HFFc6 (cell line): ENCODE measurements at places on chromosomes 5 and 9.

- no peak for DNase-seq
Measured at GRCh38 chr5:16457451-16457850, 8.1 kb downstream of the ZNF622 start.

- no peak for DNase-seq
Measured at GRCh38 chr5:54480296-54480695, 24.8 kb downstream of the HSPB3 start.

GRCh38 chr9:3548648-3549047 is 22.8 kb upstream of the RFX3 start:
- DNase-seq: no peak

DNA sequence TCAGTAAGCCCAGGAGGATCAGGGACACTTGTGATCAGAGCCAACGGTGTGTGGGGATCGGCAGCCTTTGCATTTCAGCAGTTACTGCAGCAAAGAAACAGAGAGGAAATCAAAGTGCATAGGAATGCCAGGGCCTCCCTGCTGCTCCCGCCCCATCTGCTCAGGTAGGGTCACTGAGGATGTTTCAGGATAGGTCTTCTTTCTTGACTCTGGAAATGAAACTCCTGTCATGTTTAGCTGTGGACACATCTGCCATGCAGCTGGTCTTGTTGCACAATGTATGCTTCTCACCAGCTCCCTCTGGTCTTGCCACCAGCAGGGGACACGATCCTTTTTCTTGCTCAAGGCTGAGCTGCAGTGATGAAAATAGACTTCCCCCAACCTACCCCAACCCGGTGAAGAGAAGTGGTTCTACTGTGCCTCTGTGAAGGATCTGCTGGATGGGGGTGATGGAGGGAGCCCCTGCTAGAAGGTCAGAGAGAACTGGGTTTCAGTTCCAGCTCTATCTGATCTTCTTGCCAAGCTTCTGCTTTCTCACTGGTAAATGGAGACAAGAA is 185.2 kb upstream of the KLF4 start:
- DNase-seq: no peak

GRCh38 chr5:175457466-175457865 is 13.5 kb upstream of the DRD1 start:
- no peak for DNase-seq

DNA sequence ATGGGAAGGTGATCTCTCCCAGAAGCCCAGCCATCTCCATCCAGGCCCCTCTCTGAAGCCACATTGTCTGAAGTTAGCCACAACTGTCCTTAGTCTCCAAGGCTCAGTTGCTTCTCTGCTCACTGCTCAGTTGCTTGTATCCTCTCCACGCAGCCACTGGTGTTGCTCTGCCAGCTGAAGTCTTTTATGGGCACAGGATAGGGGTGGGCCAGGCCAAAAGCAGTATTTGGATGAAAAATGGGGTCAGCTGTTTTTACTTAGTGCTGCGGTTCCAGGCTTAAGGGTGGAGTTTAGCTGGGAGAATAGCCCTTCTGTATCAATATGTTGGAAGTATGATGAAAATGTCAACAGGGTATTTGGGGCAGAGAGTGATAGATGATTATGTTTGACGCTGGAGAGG is 168.8 kb upstream of the PPP1R2B start:
- no peak for DNase-seq

DNA sequence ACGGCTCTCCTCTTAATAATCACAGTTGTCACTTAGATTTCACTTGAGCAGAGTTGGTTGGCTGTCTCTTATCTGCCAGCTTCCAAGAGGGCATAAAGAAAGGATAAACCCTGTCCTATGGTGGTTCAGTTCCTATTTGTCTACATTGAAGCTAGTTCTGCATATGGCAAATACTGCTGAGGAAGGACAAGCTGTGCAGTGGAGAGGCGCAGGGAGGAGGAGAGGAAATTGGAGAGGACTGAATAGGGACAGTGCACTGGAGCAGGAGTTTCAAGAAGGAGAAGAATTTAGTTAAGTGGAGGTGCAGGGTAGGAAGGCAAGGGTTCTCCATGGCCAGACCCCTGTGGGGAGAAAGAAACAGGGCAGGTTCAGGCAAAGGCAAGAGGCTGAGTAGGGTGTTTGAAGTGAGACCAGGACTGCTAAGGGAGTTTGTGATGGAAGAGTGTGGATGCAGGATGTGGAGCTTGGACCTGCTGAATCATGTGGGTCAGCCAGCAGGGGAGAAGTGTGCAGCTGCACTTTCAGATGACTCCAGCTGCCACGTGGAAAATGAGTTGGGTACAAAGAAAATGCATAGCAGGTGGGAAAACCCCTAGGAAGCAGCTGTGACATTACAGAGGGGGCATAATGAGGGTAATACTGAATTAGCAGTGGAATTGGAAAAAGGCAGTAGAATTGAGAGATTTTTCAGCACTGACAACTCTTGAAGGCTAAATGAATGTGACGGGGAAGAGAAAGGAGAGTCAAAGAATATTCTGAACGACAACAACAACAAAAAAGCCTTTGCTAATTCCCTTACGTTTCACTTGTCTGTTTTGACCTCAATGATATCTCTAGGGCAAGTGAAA is 66.8 kb downstream of the MAMDC2 start:
- DNase-seq: no peak

DNA sequence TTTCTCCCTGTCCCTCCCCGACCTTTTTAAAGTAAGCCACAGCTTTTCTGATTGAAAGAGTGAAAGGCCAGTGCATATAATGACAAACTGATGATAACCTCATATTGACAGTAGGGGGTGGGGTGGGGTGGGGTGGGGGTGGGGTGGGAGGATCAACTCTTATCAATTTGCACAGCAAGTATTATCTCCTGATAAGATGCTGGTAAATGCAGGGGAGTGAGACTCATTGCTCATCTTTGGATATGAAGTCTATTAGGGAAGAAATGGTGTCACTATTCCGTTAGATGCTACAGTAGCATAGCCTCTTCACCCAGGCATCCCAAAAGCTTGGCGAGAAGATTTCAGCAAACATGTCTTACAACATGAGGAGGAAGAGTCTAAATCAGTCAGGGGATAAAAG is 38.9 kb upstream of the HMGCS1 start:
- DNase-seq: no peak

DNA sequence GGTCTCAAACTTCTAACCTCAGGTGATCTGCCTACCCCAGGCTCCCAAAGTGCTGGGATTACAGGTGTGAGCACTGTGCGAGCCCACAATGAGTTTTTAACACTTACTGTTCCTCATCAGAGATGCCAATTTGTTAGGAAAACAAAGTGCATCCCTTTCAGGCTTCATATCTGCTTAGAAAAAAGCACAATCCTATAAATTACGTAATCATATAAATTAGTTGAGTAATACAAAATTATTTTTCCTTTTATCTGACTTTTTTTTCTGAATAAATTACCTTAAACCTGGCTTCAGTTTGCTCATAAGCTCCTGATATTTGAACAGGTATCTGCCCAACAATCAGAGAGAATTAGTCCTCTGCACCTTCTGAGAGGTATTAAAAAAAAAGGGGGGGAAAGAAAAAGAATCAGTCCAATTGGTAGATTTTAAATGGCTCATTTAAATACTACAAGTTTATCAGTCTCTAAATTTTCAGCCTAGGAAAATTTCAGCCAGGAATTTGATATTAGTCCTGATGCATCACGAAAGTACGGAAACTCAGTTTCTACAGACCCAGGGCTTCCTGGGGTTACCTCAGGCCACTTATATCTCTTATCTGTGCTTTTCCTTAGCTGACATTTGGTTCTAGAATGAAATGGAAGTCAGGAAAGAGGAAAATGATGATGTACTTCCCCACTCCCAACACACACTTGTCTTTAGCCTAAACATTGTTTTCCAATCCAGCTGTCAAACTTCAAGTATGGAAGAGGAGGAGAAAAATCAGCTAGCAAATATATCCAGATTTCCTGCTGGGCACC is 26.8 kb downstream of the ITGA1 start:
- DNase-seq: no peak

DNA sequence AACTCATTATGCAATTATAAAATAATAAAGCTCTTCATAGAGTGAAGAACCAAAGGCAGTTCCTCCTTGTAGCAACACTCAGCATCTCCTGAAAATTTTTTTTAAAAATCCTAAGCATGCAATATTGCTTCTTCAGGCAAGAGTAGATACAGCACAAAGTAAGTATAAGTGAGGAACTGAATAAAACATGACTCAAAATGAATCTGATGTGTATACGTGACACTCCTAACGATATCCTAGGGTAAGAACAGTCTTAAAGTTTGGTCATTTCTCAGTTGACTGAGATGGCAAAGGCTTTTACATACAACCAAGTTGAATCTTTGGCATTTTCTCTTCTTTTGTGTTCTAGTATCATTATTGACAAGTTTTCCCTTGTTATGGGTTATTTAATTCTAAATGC is 41.1 kb upstream of the AOPEP start:
- DNase-seq: no peak

GRCh38 chr5:25489834-25490538 is 845.2 kb upstream of the CDH10 start:
- DNase-seq: no peak

GRCh38 chr9:109488351-109488750 is 9.8 kb downstream of the PTPN3 start:
- DNase-seq: no peak

DNA sequence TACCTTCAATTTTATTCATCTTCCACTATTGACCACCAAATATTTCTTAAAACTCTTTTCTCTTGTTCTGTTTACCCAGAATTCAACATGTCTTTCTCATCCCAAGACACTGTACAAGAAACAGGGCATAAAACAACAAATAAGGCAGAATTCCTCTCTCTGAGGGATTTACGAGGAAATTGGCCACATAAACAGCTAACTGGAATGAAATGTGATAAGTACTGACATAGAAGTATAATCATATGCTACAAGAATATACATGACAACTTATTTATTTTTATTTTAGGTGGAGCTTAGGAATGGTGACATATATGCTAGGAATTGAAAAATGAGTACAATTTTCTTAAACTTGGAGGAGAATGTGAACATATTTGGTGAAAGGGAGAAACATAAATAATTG is 48.8 kb upstream of the FBN2 start:
- DNase-seq: peak; percentile 44

- DNase-seq: no peak
Measured at GRCh38 chr5:178214160-178214803, 9.9 kb downstream of the HNRNPAB start.

DNA sequence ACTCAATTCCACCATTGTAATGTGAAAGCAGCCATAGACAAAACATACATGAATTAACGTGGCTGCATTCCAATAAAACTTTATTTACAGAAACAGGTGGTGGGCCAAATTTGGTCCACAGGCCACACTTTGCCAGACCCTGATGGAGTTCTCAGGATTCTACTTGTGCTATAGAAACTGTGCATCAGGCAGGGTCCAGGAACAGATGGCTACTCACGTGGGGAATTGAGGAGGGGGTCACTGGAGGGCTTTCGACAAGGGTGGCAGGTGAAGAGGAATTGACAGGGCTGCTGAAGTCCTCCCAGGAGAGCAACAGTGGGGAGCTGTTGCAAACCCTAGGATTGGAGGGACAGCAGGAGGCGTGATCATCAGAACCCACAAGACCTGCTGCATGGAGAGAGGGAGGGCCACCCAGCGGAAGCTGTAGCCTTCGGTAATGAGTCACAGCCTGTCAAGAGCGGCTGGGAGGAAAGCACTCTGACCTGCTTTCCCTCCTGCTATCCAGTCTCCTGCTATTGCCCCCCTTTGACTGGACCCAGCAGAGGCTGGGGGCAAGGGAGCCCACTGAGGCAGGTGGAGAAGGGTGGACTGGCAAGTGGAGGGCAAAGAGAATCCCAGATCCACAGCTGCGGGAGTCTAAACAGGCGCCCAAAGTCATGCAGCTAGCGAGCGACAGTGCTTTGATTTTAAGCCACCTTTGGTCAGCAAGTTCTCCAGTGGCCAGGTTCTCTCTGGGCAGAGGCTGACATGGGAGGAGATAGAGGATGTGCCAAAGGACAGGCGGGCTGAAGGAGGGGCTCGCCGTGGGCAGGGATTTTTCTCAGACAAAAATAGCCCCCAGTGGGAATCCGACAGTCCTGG is 138.3 kb upstream of the SMIM23 start:
- DNase-seq: no peak

DNA sequence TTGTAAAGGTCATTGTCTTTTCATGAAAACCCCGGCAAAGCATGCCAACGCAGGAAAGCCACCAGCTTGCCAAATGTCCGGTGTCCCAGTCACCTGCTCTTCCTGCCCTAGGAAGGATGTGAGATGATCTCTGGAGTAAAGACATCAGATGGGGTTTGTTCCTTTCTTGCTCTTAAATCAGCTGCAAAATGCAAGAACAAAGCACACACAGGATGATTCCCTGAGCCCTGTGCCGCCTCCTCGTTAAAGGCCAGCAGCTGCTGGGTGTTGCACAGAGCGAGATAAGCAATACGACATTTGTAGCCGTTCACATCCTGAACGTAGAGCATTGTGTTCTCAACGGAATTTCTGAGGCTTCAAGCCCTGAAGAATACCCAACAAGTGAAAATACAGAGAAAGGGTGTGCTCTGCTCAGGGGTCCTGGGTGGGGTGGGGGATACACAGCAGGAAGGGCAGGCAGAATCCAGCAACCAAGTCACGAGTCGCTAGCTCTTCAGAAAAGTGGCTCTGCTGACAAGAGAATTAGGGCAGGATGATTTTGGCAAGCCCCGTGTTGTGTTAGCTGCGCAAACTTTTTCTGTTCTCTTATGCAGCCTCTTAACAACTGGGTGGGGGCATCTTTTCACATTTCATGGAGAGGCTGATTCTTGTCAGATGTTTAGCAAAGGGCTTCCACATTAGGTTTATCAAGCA is 229.2 kb upstream of the MAP3K1 start:
- no peak for DNase-seq

- DNase-seq: no peak
Measured at GRCh38 chr9:125612616-125613015, 94.4 kb downstream of the MAPKAP1 start.

- DNase-seq: no peak
Measured at GRCh38 chr5:138064526-138064925, 19.3 kb upstream of the WNT8A start.

DNA sequence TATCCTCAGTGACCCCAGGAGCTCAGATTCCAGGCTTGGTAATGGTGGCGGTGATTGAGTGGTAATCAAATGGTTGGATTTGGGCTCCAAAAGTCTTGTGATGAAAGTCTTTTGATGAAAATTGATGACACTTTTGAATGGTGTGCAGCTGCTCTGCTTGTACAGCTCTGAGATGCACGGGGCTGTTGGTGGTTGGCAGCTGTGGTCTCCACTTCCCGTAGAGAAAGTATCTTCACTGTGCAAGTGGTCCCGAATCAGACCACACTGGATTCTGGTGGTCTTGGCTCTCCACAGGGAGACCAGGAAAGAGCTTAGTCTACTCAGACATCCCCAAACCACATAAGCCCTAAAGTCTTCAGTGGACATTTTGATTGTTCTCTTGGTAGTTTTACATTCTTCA is 96.6 kb downstream of the MARCHF11 start:
- no peak for DNase-seq

DNA sequence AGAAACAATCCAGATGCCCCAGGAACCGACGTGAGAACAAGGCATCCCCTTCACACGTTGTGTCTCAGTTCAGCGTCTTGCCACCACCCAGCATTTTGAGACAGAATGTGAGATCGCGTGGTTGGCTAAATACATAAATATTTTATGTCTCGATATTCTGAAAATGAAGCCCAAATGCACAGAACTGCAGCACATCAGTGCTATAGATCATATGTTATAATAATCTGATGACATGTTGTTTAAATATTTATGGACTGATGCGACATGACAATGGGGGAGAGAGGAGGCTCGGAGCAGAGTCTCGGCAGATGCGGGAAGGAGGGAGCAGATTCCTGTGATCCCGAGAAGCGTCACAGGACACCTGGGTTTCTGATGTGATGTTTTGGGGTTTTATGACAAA is 10.9 kb downstream of the NEK6 start:
- no peak for DNase-seq
